ENCODE measurements at places on chromosomes 4 and X. TPM values are rescaled to one million over a fixed set of nuclear protein-coding genes. Genes with fewer than 3 reads are reported as not detected.

Gene MXRA5
- polyA plus RNA-seq, result not detected

Gene HMGN5
- polyA plus RNA-seq, result 20.9 TPM

Gene ARR3
- polyA plus RNA-seq, result not detected

Gene MAP3K15
- 0.29 TPM for polyA plus RNA-seq

Gene CYBB
- polyA plus RNA-seq, result 0.63 TPM

Gene DDX60
- polyA plus RNA-seq, result 0.27 TPM

Gene PAGE1
- 136 TPM for polyA plus RNA-seq

Gene TEC
- polyA plus RNA-seq, result 6.8 TPM

DNA sequence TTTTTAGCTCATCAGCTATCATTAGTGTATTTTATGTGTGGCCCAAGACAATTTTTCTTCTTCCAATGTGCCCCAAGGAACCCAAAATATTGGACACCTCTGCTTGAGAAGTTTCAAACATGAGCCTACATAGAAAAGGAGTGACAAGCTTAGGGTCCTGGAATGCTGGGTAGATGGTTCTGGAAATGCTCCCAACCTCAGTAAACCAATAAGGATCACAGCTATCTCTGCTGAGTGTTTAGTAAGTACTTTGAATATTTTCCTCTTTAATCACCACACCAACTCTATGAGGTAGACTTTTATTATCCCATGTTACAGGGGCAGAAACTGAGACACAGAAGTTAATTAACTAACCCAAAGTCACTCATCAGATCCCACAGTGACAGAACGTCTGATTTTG lies 164.9 kb upstream of the KLF3 start:
- DNase-seq, result no peak

DNA sequence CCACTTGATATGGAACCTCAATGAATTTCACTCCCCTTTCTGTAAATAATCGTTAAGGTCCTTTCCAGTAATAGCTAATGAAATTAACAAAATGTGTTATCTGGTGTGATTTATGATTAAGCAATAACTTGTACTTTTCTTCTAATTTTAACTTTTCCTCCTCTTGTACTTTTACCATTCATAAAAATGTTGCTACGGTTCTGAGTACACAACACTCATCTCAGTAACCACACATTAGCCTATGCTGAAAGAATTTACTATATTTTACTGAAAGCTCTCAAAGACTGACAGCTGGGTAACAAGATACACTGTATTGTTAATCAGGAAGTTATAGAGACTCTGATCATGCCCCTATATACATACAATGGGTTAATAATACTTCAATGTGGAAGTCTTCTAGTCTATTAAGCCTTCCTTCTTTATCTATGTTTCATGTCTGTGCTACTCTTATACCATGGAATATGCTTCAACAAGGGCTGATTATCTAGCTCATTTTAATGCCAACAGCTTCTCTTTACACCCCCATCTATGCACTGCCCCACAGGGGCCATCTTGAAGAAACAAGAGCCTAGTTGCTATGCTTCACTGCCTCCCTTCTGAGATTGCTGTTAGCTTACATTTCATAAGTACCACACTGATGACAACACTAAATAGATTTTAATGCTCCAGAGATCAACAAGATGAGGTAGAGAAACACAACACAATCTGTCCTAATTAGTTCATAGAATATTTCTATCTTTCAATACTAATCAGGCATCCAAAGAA lies 39.1 kb downstream of the LAMP2 start:
- DNase-seq, result no peak

- no peak for DNase-seq
These were observed 67.6 kb upstream of the TMEM150C start for GRCh38 chr4:82629238-82630000.

DNA sequence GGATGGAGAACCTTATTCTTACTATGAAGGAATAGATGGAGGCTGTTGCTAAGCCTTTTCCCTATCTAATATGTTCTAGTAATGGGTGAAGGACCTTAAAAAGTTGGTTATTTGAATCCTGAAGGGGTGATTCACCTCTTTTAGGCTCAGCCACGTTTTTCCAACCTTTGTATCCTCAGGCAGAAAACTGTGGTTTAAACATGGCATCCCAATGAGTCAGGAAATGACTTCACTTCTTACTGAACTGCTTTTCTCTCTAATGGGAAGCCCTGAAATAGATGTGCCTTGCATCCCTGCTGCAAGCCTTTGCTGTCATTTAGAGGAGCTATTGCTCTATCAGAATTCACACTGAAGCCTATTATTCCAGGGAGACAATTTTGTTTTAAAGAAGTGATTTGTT lies 191.0 kb upstream of the ARX start:
- DNase-seq, result no peak

GRCh38 chr4:40682290-40683101 lies 52.8 kb upstream of the RBM47 start:
- no peak for DNase-seq

- DNase-seq, result no peak
These were observed 480.8 kb upstream of the TECRL start for GRCh38 chr4:64889906-64890610.

GRCh38 chr4:53465281-53465680 lies 87.8 kb downstream of the FIP1L1 start:
- DNase-seq, result no peak

DNA sequence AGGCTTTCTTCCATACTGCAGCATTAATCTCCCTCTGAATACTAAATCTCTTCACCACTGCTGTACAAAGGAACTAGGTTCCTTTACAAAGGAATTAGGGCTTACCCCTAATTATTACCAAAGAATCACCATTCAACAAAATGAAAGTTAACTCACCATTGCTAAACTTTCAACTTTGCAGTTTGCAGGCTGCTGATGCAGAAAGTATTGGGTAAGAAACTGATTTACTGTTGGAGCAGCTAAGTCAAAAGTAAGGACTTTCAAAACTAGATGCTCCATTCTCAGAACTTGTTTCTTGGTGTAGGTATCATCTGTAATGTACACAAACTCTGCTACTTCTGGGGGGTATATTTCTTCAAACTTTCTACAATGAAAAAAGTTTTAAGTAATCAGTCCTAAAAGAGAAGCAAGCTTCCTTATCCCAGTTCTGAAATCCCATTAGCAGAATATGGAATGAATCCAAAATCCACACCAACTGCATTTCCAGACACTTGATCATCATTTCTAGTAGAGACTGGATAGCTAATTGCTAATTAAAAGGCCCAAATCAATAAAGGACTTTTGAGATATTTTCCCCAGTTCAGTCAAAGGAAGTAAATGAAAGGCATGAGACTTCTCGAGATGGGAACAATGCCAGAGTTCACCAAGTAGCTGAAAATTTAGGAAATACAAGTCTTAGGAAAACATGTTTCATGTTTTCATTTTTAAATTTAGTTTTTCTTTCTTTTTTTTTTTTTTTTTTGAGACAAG lies 4.3 kb downstream of the CCNA2 start:
- no peak for DNase-seq

GRCh38 chr4:37737466-37737865 lies 51.3 kb upstream of the RELL1 start:
- no peak for DNase-seq

DNA sequence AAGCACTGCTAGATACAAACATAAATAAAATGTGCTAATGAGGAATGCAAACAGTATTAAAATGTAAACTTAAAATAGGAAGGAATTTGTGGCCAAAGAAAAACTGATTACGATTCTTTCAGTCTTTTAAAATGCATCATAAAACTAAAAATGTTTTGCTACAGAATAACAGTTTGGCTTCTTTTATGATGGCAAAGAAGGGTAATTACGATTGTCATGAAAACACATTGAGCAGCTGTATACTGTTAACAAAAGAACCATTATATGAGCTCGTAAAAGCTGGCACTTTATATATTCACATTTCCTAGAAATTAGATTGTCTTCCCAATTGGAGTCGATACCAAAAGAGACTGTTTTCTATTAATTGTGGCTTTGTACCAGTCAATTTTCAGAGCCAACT lies 290.4 kb downstream of the NR3C2 start:
- no peak for DNase-seq

- no peak for DNase-seq
These were observed 38.0 kb upstream of the SPON2 start for GRCh38 chr4:1210241-1210841.

DNA sequence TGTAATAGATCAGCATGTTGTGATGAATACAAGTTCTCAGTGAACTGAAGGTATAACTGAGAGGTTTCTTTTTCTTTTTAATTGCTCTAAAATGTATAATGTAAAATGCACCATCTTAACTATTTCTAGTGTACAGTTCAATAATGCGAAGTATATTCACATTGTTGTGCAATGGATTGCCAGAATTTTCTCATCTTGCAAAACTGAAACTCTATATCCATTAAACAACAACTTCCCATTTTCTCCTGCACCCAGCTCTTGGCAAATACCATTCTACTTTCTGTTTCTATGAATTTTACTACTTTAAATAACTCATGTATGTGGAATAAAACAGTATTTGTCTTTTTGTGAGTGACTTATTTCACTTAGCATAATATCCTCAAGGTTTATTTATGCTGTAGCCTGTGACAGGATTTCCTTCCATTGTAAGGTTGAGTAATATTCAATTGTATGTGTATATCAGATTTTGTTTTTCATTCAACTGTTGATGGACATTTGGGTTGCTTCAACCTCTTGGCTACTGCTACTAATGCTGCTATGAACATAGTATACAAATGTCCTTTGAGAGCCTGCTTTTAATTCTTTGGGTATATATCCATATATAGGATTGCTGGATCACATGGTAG lies 53.5 kb upstream of the NPFFR2 start:
- DNase-seq, result no peak

DNA sequence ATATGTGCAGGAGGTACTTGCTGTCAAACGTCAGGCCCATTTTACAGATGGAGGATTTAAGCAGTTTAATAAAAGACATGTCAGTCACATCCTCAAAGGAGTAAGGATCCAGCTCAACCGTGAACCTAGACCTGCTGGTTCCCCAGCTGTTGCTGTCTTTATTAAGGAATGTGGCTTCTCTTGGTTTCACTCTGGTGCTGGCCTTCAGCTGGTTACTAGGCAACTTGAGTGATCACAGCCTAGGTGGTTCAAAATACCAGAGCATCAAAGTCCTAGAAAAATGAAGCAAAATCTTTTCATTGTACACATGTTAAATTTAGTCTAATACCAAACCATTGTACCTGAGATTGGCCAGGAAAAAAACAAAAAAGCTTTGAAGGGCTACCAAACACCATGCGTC lies 32.7 kb upstream of the GLRA2 start:
- DNase-seq, result no peak

- no peak for DNase-seq
These were observed 53.5 kb downstream of the FAM114A1 start for GRCh38 chr4:38921151-38921550.

DNA sequence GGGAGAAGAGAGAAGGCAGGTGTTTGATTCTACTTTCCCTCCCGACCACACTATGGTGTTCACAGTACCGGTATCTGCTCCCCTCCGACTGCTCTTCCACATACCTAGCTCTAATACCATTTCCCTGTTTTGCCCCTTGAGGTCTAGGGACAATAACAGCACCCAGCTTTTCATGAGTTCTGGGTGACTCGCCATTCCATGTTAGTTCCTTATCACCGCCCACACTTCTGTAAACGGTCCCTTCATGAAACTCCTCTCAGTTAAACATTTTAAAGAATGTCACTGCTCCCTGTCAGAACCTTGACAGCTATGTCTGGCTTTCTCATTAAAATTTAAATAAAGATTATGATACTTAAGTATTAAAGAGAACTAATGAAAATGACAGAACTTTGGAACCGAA lies 136.7 kb downstream of the ADAMTS3 start:
- peak; percentile 21 for DNase-seq

DNA sequence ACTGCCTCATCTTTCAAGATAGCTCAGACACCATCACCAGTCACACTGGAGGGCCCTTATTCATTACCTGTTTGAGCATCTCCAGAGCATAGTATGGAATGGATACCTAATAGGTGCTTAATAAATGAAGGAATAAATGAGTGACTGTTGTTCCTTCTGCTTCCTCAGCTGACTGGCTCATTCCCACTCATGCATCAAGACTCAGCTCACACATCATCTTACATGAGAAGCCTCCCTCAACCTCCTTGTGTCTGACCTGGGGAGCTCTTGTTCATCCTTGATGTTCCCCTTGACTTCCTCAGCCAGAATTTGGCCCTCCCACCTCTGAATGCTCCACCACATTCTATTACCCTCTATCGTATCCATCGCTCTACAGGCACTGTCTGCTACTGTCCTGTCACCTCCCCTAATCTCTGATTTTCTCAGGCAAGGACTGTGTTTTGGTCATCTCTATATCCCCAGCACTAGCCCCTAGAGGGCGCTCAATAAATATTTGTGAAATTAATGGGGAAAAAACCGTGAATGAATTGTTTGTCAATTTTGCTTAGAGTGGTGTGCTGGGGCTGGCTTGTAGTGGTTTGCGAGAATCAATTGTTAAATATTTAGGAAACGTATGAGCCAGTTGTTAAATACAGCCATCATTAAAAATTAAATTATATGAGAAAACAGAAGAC lies 88.3 kb downstream of the NHSL2 start:
- peak; percentile 45 for DNase-seq

- DNase-seq, result no peak
These were observed 106.5 kb upstream of the FAM9A start for GRCh38 chrX:8907688-8908087.

- DNase-seq, result no peak
These were observed 164.9 kb upstream of the AGA start for GRCh38 chr4:177607111-177607573.

- DNase-seq, result peak; percentile 61
These were observed at the start of gene MAGEE1 for GRCh38 chrX:76427560-76428242. Gene MAGEE1, plus strand, starts transcription at chrX:76427710. Its CDS starts 221 bp downstream, at chrX:76427931.

DNA sequence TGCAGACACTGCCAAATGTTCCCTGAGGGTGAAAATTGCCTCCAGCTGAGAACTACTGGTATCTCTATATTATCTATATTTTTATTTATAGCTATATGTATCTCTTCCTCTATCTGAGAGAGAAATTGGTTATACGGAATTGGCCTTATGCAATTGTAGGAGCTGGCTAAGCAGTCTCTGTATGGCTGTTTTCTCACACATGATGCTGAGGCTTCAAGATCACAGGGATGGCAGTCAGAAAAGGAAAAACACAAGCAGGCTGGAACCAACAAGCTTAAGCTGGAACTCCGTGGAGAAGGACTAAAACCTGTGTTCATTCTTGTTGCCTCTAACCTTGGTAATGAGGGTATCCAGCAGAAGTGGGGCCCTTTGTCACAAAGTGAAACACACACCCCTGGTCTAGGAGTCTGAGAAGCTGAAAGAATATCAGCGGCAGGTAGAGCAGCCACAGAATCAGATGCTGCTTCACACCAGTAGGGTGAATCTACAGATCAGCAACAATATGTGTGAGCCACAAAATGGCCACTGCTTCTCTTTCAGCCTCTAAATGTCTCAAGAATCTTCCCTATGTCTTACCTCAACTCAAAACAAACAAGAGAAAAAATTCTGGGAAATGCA lies 166.5 kb upstream of the PPP1R2C start:
- DNase-seq, result no peak

- DNase-seq, result no peak
These were observed 166.2 kb upstream of the RPS6KA3 start for GRCh38 chrX:20432746-20433387.

GRCh38 chr4:181307824-181308223 lies 935.4 kb upstream of the TENM3 start:
- DNase-seq, result no peak

DNA sequence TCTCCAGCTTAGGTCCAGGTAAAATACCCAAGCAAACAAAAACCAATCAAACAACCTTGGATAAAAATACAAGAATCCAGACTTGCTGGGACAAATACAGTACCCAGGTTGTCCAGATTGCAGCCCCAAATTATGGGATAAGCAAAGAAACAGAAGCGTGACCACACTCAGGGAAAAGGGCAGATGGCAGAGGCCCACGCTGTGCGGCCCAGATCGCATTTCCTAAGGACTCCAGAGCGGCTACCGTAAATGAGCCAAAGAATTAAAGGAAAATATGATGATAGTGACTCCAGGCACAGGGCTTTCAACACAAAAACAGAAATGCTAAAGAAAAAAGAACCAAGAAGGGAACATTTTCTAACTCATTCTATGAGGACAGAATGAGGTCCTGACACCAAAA lies 50.3 kb downstream of the FGFRL1 start:
- DNase-seq, result no peak

Data from K562 (cell line).